ENCODE measurements at places on chromosomes 12 and 14.
A peak's percentile ranks its signal among the peaks of the same experiment; 100 is the strongest.

DNA sequence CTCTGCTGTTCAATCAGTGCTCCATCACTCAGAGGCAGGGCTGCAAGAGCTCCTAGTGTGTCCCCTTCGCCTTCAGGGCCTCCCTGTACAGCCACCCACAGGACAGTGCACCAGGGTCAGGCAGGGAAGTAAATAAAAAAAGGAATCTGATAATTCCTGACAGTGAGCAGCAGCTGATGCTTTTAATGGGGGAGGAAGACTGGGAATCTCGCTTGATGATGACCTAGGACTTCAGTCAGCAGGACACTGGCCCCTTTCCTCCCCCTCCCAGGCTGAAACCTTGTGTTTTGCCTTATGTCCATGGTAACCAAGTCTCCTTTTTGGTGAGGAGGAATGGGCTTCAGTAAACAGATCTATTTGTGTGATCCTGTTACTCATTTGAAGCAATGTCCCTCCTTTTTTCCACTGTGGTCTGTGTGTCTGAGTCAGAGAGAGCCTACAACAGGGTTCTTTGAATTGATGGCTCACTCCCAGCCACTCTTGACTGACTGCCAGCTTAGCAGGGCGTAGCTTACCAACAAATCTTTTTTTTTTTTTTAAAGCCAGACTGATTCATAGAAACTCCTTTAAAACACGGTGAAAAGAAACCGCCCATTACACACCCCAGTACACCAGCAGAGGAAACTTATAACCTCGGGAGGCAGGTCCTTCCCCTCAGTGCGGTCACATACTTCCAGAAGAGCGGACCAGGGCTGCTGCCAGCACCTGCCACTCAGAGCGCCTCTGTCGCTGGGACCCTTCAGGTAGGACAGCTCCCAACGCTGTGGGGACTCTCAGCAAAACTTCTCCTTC lies at the start of gene EMP1:
Gene EMP1, plus strand, starts transcription at position 597 of the 792 bp plus-strand sequence. CDS start 14,785 bp downstream, outside the sequence.
- DNase-seq = peak; percentile 76

DNA sequence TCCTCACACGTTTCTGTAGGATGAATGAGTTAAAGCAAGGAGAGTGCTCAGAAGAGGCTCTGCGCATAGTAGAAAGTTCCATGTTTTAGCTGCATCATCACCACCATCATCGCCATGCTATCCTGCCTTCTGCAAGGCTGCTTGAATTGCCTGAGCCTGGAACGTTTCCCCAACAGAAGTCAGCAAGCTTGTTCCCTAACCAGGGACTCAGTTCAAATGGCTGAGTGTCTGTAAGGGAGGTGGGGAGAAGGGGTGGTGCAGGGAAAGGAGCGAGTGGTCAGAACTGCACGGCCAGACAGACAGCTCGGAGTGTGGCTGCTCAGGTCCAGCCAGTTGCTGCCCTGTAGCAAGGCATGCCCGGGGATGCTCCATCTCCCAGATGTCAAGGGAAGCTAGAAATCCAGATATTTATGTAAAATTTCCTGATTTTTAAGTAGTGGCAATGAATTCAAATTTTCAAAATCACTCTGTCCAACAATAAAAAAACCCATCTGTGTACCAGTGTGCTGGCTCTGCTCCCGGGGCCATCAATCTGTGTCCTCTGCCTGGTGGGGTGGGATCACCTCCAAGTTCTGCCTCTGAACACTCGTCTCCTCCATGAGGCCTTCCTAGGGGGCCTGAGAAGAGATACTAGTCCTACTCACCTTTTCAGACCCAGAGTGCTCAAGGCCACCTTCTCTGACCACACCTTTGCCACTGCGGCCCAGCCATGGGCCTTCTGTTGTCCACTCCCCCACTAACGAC lies 162.7 kb downstream of the FOXN3 start:
- DNase-seq = no peak

GRCh38 chr14:90546767-90547166 lies 149.9 kb downstream of the CALM1 start:
- no peak for DNase-seq

DNA sequence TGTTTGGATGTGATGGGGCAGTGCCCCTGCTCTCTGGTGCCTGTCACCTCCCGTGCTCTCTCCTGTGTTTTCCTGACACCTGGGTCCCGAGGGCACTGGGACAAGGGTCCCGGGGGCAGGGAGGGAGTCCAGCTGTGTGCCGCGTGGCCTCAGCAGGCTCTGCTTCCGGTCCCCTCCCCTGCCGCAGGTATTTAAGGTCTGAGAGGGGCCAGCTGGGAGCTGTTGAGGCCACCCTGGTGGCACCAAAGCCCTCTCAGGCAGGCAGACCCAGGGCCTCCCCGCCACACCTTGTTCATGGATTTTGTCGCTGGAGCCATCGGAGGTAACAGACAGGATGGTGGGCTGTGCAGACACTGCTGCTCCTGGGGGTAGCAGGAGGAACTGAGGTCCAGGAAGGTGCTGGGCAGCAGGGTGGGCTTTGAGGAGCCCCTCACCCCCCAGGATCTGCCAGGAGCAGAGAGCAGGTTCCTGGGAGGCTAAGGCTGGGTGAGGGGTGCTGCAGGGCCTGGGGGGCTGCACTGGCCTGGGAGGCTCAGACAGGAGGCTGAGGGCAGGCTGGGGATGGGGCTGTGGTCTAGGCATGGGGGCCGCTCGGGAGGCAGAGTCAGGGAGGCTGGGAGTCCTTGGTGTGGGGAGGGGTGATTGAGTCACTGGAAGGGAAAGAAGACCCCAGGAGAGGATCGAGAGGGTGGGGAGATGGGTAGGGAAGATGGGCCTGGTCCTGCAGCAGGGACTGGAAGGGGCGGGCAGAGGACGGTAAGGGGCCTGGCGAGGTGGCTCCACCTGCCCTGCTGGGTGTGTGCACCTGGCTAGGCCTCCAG lies at the start of gene SLC25A47:
Gene SLC25A47, plus strand, starts transcription at position 219 of the 821 bp plus-strand sequence. Its CDS starts 76 bp downstream, at position 295.
- no peak for DNase-seq

- no peak for DNase-seq
Observed at GRCh38 chr12:62166525-62166924, 93.7 kb upstream of the USP15 start.

DNA sequence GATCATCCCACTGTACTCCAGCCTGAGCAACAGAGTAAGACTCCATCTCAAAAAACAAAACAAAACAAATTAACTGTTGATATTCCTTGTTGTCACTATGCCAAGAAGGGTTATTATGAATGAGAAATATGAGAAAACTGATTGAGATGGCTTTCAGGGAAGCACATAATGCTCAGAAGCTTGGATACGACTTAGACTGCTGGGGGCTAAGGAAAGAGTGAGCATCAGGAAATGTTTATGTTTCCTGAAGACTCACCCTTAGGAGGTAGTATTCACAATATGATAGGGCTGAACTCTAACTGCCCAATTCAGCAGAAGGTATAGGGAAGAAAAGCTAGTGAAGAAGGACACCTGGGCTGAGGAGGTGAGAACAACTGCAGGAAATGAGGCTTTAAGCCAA lies 6.3 kb downstream of the STYK1 start:
- no peak for DNase-seq

DNA sequence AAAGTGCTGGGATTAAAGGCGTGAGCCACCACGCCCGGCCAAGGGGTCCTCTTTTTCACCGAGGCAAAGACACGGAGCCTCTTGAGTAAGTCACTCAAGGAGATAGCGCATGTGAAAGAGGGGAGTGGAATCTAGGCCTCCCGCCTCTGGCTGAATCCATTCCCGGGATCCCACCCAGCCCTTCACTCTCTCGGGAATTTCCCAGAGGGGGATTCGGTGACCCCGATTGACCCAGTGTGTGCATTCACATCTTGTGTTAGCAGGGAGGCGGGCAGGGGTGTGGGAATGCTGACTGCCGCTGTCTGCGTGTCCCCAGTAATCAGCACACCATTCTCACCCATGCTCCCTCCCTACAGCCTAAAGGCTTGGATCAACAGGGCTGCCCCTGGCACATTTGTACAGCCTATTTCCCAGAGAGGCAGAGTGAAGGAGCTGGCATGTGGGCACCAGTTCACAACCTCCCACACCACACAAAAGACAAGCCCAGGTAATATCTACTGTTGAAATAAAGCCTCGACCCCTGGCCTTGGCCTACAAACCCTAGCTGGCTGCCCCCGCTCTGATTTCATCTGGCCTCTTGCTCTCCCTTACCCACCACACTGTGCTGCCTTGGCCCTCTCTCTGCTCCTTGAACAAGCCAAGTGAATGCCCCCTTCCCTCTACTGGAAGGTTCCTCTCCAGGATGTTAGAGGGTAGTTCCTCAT lies 1.3 kb upstream of the LTBP2 start:
- DNase-seq = no peak

DNA sequence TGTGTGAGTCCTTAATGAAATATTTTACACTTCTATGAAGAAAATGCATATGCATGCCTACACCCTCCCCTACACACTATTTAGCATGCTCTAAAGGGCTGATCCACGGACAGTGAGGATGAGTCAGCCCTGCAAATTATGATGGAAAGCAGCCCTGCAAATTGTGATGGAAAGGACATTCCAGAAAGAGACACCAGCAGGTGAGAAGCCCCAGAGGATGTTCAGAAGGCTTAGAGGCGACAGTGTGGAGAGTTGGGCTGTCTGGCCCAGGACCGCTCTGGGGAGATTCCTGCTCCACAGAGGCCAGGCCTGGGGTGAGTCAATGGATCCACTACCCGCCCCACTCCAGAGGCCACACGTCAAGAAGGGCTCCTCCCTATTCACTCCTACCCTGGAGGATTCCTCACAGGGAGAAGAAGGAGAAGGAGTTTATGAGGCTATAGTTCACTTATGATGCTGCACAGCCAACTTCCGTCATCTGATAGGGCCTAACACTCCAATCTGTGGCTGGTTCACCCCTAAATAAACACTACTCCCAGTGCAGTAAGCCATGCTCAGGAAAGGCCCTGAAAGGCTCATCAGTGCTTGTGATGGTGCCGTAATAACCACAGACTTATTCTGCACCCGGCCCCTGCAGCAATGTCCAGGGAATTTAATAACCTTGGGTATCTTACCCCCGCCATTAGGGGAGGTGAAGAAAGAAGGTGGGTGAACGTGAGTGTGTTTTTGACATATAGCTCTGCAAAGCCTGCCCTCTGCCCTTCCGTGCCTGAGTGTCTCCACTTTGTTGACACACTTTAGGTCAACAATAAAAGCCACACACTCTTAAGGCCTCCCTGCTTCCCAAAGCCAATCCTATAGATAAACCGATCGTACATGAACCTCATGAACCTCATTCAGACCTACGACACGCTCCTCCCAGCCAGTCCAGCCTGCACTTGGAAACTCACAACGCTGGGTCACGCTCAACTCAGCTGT lies 46.4 kb downstream of the CLMN start:
- no peak for DNase-seq

DNA sequence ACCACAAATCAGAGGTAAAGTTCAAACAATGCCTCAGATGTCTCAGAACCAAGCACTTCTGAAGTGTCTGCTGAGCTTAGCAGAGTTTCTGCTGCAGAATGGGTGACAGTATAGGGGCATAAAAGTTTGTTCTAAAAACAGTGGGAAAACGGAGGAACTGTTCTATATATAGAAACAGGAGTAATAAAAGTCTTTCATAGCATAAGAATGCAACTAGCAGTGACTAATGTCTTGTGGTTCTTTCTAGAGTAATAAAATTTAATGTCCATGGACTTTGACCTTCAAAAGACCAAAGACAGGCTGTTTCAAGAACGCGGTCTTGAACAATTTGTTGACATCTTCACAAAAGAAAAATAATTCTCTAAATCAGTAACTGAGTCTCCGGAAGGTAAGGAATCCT lies 107.5 kb upstream of the FAR2 start:
- DNase-seq = no peak

All from CD4-positive, alpha-beta T cell treated with Interferon gamma for 1 hour (primary cell).